ENCODE measurements at places on chromosomes 12 and 14.

DNA sequence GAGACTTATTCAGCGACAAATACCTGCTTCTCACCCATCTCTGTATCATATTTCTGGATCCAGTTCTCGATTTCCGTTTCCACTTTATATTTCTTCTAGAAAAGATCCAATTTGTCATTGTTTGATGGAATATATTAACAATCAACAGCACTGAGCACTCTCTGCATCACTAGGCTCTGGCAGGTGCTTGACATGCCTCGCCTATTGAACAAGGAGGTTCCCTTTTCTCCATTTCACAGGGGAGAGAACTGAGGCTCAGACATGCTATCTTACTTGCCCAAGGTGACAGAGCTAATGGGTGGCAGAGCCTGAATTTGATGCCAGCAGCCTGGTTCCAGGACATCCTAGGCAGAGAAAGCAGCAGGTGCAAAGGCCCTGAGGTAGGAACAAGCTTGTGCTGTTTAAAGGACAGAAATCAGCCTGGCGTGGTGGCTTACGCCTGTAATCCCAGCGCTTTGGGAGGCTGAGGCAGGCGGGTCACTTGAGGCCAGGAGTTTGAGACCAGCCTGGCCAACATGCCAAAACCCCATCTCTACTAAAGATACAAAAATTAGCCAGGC is 12.1 kb downstream of the RITA1 start:
- DNase-seq: no peak

GRCh38 chr12:11650286-11651281 is 1.1 kb downstream of the ETV6 start:
- no peak for DNase-seq

GRCh38 chr12:2447861-2448260 is 346.9 kb upstream of the FKBP4 start:
- no peak for DNase-seq

DNA sequence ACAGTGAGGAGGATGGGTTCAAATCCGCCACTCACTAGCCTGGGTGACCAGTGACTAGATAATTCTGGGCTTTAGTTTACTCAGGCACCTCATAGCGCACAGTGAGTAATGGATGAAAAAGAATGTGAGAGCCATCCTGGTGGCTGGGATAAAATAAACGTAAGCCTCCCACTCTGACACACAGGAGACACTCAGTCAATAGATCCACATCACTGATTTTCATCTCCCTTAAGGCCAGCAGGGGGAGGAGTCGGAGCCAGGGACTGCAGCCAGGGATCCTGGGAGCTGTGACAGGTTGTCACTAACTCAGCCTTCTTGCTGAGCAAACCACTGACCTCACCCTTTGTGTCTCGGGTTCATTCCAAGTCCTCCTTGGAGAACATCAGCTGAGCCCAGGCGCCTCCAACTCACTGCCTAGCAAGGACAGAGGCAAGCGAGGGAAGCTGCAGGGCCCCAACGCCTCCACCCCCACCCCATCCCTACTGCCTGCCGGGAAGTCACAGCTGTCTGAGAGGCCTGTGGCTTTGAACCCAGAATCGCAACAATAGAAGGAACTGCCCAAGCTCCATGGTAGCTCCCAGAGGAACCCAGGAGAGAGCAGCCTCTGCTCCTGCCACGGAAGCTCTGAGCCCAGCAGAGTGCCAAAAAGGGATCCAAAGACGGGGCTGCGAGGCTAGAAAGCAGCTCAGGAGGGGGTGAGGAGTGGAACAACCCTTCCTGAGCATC is 30.7 kb downstream of the PXN start:
- no peak for DNase-seq

GRCh38 chr12:11927286-11927935 is 143.3 kb upstream of the BCL2L14 start:
- no peak for DNase-seq

GRCh38 chr14:58872061-58872460 is 234.3 kb downstream of the DACT1 start:
- no peak for DNase-seq

DNA sequence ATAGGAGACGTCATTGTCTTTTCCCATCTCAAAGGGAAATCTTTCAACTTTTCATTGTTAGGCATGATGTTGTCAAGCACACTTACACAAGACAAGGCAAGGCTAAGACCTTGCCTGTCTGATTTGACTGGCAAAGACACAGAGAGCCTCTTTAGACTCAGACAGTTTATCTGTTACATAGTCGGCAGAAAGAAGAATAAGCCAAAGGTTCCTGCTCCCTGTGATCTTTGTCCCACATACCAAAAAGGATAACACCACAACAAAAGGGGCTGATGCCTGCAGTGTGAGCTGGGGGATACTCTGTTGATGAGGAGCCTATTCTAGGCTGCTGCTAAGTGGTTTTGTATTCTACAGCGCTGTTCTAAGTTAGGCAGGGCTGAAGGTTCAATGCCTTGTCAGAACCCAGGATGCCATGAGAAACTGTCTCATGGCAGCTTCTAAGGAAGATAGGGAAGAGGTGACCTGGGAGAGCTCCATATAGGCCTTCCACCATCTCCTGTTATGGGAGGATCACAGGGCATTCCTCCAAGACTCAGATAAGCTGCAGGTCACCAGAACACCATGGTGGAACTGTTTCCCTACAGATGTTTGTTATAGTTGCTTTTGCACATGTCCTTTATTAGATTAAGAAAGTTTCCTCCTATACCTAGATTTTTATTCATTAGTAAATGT is 12.7 kb downstream of the ERC1 start:
- no peak for DNase-seq

DNA sequence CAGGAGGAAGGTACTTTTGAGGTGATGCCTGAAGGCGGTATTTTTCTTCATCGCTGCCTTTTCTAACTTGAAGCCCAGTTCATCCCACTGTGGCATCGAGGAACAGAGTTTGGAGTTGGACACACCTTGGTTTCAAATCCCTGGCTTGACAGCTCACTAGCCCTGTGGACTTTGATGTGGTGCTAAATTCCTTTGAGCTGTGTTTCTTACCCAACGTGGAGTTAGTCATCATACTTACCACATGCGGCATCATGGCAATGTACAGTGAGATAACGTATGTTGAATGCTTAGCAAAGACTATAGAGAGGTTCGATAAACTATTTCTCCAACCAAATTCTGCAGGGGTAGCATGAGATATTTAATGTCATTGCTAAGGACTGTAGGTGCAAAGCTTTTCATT is 3.4 kb downstream of the PLEKHG3 start:
- no peak for DNase-seq

- no peak for DNase-seq
Observed at GRCh38 chr12:10182354-10183049, 3.7 kb downstream of the TMEM52B start.

Measured in esophagus squamous epithelium (tissue), 5 donors.